ENCODE measurements at places on chromosomes 16 and 17.

GRCh38 chr17:9239793-9240658 lies 218.7 kb downstream of the NTN1 start:
- no peak for DNase-seq

- no peak for DNase-seq
Observed at GRCh38 chr16:85437166-85438052, 175.7 kb upstream of the GSE1 start.

DNA sequence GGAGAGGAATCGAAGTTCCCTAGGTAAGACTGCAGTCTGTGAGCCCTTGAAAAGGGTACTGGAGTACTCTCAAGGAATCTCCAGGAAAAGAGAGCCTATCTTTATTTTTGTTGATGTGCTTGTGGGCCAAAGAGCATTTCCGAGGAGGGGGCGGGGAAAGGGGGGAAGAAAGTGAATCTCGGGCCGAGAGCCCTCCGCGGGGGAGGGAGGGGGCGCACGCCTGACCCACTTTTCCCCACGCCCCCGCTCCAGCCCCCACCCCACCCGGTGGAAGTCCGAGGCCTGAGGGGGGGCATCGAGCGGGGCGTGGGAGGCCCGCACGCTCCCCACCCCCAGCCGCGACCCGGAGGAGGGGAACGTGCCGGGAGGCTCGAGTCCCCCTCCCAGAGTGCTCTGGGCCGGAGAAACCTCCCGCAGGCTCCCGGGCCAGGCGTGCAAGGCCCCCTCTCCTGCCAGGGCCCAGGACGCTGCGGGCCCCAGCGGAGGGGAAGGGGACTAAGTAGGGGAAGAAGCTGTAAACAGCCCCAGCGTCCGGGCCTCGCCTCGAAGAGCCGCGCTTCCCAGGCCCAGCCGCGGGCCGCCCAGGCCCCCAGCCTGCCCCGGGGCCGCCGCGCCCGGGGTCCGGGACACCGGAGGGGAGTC lies 444 bp downstream of the HELZ start:
- no peak for DNase-seq

GRCh38 chr17:10799407-10799806 lies 4.5 kb downstream of the TMEM238L start:
- no peak for DNase-seq

All from glomerular endothelial cell (primary cell).